Right renal pelvis (tissue), 4 donors: ENCODE measurements at places on chromosomes 16 and 17. TPM values are rescaled to one million over a fixed set of nuclear protein-coding genes. Genes with fewer than 3 reads are reported as not detected.

GRCh38 chr17:79737922-79738578 lies 7.3 kb downstream of the ENPP7 start:
- no peak for DNase-seq

GRCh38 chr16:83095941-83096692 lies 469.3 kb downstream of the CDH13 start:
- DNase-seq: no peak

- DNase-seq: no peak
Observed at GRCh38 chr17:44981221-44981968, 13.3 kb upstream of the C1QL1 start.

Gene SLC47A1
- 22.3 TPM for polyA plus RNA-seq

Gene KRT31
- not detected for polyA plus RNA-seq

Gene OSGIN1
- polyA plus RNA-seq: 0.64 TPM

Gene AANAT
- 0.40 TPM for polyA plus RNA-seq

GRCh38 chr17:59848778-59849177 lies 44.0 kb downstream of the TUBD1 start:
- no peak for DNase-seq

DNA sequence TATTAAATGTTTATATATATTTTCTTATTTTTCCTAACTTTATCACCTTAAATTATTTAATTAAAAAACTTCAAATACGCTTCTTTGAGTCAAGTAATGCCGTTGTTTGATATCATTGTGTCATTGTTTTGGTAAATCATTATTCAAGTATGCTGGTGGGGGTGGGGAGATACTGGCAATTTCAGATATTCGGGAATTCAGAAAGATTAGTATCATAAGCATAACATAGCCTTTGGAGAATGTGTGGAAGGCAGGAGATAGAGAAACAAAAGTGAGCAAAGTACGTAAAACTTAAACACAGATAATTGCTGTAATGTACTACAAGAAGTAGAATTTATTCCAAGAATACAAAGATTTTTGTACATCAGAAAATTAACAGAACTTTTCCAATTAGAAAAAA lies 49.8 kb downstream of the TANC2 start:
- no peak for DNase-seq

Gene KRT15
- 2.9 TPM for polyA plus RNA-seq

Gene CYBA
- polyA plus RNA-seq: 112 TPM

GRCh38 chr17:55426851-55427586 lies 5.4 kb upstream of the MMD start:
- no peak for DNase-seq

DNA sequence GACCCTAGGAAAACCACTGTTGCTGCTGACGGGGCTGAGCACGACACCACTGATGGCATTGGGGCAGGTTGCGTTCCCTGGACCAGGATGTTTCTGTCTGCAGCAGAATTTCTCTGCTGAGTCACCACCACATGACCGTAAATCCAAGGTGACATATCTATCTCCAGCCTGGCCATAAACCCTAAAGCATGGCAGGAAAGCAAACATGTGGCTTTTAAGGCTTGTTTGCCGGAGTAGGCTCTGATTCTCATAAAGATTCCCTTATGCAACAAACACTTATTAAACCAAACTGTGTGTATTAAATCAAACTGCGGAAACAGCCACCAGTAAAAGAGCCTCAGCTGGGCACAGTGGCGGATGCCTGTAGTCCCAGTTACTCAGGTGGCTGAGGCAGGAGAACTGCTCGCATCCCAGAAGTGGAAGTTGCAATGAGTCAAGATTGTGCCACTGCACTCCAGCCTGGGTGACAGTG lies 17.3 kb downstream of the MPHOSPH6 start:
- no peak for DNase-seq

GRCh38 chr16:50314665-50315064 lies 48.3 kb downstream of the ADCY7 start:
- no peak for DNase-seq

Gene KCNAB3
- 11.5 TPM for polyA plus RNA-seq

- DNase-seq: no peak
Observed at GRCh38 chr17:82019690-82020571, 2.7 kb downstream of the CENPX start.
